ENCODE measurements at places on chromosomes 1 and 21.
A peak's percentile ranks its signal among the peaks of the same experiment; 100 is the strongest.

- no peak for DNase-seq
Observed at GRCh38 chr1:202310071-202310725, 31.5 kb downstream of the UBE2T start.

GRCh38 chr1:45490121-45490625 lies 790 bp downstream of the TESK2 start:
- no peak for DNase-seq

GRCh38 chr1:182286761-182287160 lies 104.8 kb downstream of the GLUL start:
- no peak for DNase-seq

DNA sequence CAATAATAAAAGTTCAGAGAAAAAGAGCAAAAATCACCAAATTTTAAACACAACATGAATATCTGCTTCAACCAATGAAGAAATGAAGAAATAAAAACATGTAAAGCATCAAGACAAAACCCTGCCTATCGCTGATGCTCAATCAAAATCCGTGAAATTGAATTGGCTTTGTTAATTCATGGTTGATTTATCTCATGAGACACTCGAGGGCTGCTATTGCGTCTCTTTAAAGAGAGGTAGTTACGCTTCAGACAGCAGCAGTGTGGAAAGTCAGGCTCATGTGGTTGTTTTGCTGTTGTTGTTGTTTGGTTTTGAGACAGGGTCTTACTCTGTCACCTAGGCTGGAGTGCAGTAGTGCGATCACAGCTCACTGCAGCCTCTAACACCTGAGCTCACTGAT lies 65.5 kb upstream of the RGS7 start:
- DNase-seq: no peak

GRCh38 chr1:248183996-248184395 lies 9.4 kb downstream of the OR2M2 start:
- DNase-seq: no peak

- DNase-seq: peak; percentile 44
Observed at GRCh38 chr1:145977486-145978470, 13.3 kb downstream of the POLR3GL start.

DNA sequence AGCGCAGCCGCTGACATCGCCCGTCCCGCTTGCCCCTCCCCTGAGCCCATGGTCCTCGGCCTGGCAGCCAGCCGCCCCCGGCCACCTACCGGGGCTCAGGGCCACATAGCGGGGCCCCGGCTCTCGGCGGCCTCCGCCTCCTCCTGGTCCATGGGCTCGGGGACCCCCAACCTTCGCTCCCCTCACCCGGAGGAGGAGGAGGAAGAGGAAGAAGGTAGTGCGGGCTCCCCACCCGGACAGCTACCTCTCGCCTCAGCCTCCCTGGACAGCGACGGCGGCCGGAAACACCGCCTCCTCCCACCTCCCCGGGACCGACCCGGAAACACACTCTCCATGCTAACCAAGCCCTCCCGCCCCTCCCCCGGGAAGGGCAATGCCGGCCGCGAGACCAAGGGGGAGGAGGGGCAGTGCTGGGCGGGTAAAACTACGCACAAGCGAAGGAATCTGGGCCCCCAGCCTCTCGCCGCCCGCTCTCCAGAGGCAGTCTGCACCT lies at the start of gene KIAA0319L:
Gene KIAA0319L (minus strand): TSS at position 286 of the 493 bp plus-strand sequence. CDS start 2,912 bp downstream, outside the sequence.
- DNase-seq: peak; percentile 67

DNA sequence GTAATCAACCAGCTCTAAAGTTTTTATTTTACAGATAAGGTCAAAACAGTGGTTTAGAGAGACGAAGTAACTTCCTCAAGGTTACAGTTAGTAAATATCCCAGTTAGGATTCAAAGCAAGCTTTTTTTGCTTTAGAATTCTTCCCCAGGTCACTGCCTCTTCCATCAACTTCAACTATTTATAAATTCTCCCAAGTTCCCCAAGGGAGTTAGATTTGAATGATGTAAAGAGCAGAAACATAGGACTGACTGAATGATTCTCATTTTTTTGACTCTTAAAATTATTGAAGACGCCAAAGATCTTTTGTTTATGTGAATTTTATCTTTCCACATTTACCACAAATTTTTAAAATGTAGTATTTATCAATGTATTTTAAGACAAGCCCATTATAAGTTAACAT lies 4.1 kb downstream of the POGZ start:
- DNase-seq: no peak

- DNase-seq: no peak
Observed at GRCh38 chr1:62508187-62508758, 71.4 kb downstream of the USP1 start.

- no peak for DNase-seq
Observed at GRCh38 chr1:90768098-90768497, 51.0 kb upstream of the BARHL2 start.

DNA sequence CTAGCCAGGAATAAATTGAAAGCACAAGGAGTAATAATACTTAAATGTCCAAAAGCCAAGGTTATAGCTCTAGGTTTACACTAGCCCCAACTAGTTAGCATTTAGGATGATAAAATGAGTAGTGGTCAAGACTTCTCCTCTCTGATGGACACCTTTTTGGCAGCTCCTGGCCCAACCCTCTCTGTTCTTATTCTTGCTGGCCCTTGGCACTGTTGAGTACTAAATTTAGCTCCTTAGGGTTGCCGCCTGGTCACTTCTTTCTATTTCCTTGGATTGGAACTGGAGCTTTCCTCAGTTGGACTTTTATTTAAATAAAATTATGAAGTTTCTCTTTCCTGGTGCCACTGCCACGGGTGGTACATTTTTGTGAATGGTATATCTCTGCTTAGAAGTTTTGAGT lies 28.3 kb downstream of the ARID1A start:
- DNase-seq: no peak

DNA sequence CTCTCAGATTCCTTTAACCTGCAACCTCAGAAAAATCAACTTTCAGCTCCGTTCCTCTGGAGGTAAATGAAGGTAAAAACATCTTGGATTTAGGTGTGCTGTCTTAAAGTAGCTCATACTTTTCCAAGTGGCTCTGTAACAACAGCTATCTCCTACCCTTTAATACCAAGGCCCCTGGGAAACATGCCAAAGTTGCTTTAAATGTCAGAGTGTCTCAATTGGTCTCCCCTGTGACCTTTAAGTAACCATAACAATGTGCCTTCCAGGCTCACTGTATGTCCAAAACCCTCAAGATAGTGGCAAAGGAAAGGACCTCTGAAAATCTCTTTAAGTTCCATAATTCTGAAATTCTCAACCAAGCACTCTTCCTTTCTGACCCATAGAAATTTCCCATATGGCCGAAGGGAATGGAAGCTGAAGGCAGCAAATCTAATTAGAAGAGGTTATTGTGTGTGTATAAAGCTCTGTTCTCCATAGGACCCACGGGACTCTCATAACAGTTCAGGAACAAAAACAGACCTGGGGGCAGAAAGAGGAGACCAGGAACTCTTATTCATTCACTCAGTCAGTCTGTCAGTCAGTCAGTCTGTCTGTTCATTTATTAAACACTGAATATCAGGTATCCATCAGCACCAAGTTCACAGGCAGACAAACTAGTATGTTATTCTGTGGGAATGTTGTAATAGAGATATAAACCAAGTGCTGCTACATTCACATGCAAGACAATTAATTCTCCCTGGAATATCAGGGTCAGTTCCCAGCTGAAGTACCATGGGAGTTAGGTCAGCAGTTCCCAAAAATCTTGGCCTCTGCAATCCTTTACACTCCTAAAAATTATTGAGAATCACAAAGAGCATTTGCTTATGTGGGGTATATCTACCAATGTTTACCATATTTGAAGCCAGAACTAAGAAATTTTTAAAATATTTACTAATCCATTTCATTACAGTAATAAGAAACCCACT lies 19.1 kb downstream of the ASTN1 start:
- no peak for DNase-seq

DNA sequence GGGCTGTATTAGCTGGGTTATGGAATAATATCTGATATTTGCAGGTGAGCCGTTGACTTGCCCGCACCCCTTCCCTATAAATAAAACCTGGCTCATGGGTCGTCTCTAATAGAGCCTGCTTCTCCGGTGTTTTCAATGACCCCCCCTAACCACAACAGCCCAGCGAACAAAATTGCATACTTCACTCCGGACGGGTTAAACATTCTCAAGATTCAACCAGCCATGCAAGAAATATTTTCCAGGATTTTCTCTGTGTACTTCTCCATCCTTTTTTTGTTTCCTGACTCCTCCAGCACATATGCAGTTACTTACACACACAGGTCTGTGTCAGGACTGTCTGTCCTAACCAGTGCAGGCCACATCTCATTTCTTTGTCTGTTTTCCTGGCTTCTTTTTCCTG lies 267.7 kb downstream of the ZNF648 start:
- no peak for DNase-seq

GRCh38 chr1:83854456-83854855 lies 144.5 kb downstream of the TTLL7 start:
- no peak for DNase-seq

GRCh38 chr1:159755451-159756007 lies 25.2 kb upstream of the DUSP23 start:
- DNase-seq: no peak

GRCh38 chr1:110084227-110085078 lies 14.0 kb upstream of the ALX3 start:
- no peak for DNase-seq

DNA sequence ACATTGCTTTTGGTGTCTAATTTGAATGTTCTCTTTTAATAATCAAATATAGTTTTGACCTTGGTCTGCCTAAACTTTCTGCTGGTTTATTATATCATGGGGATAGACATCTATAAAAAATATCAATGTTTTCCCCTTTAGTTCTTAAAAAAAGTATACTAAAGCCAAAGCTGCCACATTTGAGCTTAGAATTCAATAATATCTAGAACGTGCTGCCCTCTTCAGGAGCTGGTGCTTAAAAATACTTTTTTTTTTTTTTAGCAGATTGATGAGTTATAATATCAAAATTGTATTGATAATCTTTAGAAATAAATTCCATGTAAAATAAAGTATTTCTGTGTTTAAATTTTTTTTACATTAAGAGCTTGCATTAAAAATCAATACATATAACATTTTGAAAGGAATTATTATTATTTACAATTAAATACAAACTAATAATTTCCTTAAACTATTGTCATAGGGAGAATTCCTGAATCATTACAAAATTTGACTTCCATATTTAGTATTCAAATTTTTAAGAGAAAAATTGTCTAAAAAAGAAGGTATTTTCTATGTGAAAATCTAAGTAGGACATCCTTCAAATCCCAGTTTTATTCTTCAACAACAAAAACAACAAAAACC lies 40.1 kb upstream of the ADGRL2 start:
- DNase-seq: no peak

DNA sequence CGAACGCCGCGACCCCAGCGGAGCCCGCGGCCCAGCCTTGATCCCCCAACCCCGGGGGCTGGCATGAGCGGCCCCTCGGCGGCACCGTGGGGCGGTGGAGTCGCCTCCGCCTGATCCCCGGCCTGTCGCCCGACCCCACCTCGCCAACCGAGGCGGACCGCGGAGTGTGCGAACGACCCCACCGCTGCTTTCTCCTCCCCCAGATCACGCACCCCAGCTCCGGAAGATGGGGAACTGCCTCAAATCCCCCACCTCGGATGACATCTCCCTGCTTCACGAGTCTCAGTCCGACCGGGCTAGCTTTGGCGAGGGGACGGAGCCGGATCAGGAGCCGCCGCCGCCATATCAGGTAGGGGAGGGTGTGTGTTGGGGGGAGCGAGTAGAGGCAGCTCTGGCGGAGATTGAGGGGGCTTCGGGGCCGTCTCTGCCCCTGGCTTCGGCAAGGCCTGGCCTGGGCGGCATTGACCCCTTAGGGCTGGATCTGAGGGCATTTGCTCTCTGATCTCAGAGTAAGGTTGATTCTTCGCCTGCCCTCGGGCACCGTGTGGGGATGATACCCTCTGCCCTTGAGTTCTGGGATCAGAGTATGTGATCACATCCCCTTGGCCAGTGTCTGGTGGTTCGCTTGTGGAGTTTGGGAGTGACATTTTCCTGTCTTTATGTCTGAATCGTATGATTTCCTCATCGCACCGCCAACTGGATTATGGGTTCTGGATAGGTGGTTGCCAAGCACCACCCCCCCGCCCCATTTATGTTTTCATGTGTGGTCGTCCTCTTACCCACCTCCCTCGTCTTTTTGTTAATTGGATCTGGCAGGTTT lies 668 bp downstream of the RNF11 start:
- DNase-seq: no peak

- no peak for DNase-seq
Observed at GRCh38 chr21:44907225-44907965, 13.3 kb downstream of the ITGB2 start.

- DNase-seq: no peak
Observed at GRCh38 chr1:117981455-117982192, 52.1 kb downstream of the WDR3 start.

- no peak for DNase-seq
Observed at GRCh38 chr1:220962031-220962751, 82.9 kb downstream of the HLX start.

DNA sequence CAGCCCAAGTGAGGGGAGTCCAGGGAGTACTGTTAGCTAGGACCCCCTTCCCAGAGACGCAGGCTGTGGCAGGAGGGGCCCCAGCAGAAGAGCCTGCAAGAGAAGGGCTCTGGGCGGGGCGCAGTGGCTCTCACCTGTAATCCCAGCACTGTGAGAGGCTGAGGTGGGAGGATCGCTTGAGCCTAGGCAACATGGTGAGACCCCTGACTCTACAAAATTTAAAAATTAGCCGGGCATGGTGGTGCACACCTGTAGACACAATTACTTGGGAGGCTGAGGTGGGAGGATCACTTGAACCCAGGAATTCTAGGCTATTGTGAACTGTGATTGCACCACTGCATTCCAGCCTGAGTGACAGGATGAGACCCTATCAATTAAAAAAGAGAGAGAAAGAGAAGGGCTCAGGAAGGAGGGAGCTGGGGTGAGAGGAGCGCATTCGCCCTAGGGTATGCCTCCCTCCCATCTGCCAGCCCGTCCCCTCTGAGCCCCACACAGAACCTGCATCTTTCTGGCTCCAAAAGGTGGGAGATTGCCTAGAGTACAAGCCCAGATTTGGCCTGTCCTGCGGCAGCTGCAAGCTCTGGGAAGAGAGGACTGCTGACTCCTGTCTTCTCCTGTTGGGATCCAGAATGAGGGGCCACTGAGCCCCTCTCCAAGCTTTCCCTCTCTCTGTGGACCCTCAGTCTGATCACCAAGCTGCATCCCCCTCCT lies 3.6 kb downstream of the KCNQ4 start:
- no peak for DNase-seq

- no peak for DNase-seq
Observed at GRCh38 chr1:165644064-165644735, 13.2 kb downstream of the MGST3 start.

- no peak for DNase-seq
Observed at GRCh38 chr21:26751305-26751704, 93.9 kb downstream of the ADAMTS1 start.
